Hematopoietic multipotent progenitor cell treated with erythropoietin and hydrocortisone succinate and interleukin-3 and kit ligand, for 8 days (in vitro differentiated cells): ENCODE measurements at places on chromosomes 16 and 17.
A peak's percentile ranks its signal among the peaks of the same experiment; 100 is the strongest.

DNA sequence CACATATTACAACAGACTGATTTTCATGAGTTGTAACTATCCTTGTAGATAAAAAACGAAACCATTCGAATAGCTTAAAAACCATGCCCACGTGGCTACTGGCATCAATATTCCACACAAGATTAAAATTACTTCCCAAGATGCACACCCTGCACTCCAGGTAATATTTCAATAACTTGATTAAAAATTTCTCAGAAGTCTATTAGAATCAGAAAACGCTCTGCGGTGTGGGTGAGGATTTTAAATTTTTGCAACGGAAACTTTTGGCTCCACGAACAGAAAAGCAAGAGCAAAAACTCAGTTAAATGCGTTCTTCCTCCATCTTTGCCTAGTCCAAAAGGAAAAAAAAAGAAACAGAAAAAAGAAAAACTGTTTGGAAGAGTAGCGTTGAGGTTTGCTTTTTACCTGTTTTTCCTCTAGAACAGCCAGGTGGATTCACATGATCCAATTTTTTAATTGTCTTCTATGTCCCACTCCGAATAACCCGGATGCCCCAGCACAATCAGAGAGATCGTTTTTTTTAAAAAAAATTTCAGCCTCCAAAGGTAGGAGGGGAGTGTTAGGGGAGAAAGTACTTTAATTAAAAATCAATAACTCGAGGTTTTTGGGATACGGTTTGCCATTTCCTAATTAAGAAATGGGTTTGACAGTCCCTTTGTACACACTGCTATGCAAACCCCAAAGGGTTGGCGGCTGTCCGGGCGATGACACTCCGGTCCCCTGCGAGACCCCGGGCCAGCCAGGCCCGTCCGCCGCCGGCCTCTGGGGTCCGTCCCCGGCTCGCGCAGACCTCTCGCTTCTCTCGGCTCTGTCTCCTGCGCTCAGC is 708 bp upstream of the NFAT5 start:
- DNase-seq = peak; percentile 36

- DNase-seq = no peak
Observed at GRCh38 chr17:71427801-71428200, 693.0 kb upstream of the SOX9 start.

DNA sequence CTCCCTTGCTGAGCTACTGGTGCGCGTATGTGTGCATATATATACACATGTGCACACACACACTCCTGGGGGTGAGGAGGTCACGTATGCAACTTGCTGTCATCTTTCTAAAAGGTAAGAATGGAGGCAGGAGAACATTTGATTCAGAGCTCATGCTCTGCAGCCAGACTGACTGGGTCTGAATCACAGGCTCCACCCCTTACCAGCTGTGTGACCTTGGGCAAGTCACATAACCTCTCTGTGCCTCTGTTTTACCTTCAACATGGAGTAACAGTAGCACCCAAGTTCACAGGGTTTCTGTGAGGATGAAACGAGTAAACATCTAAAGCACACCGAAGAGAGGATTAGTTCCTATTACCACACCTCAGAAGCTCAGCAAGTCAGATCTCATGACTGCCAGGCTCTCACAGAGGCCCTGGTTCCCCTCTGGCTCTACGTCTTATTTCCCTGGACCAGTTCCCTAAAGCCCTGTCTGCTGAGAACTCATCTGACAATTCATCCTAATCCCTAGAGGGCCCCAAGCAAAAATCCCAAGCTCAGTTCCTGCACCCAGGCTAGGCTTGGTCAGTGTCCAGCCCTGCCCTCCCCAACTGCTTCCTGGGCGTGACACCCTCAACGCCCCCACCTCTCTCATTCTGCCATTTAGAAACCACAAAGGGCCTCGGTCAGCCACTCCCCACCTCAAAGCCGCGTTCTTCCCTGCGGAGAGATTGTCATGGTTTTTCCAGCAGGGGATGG is 28.7 kb downstream of the ABR start:
- DNase-seq = no peak

- peak; percentile 57 for DNase-seq
Observed at GRCh38 chr17:37650419-37651003, 7.3 kb upstream of the DDX52 start.

DNA sequence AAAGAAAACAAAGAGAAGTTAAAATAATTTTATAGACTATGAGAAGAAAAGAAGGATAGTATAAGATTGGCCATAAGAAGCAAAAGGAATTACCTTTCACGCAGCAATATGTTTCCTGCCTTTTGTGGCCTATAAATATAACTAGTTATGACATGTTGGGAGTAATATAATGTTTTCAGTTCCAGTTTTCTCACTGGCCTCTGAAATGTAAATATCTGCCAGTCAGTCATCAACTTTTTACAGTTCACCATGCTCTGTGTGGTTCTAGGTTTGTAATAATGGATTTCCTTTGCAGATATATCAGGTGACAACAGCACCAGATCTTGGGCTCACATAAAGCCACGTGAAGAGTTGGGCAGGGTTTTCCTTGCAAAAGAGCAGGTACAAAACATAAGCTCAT is 94.3 kb downstream of the ABCA8 start:
- DNase-seq = no peak

GRCh38 chr16:2835638-2836493 is 5.8 kb downstream of the ZG16B start:
- no peak for DNase-seq

GRCh38 chr17:17535957-17536356 is 39.8 kb upstream of the RASD1 start:
- DNase-seq = no peak

- no peak for DNase-seq
Observed at GRCh38 chr16:3769942-3770341, 52.6 kb upstream of the TRAP1 start.

DNA sequence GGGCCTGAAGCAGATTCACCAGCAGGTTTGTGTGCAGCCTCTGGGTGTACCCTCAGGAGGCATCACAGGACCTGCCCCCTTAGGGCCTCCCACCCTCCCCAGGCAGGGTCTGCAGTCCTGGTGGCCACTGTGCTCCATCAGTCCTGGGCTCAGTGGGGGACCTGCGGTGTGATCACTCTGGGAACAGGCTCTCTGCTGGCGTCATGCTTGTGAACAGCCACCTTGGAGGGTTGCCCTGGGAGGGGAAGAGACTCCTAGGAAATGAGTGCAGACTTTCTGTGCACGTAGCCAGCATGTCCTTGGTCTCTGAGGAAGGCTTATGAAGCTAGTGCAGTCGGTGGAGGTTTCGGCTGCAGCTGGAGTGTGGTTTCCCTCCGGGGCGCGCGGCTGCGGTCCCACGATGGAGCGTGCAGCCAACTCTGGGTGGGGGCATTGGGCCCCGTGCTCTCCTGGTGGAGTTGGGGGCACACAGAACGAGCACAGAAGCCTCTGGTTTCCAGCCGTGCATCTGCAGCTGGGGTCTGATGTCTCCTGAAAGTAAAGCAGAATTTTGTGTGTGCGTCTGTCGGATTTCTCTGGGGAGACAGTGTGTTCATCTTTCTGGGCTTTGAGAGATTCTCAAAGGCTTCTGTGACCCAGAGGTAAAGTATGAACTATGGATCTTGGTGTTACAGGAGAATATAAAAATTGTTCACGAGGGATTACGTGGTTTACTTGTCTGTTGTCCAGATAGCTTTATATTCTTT is 68.1 kb upstream of the ZNF750 start:
- no peak for DNase-seq

DNA sequence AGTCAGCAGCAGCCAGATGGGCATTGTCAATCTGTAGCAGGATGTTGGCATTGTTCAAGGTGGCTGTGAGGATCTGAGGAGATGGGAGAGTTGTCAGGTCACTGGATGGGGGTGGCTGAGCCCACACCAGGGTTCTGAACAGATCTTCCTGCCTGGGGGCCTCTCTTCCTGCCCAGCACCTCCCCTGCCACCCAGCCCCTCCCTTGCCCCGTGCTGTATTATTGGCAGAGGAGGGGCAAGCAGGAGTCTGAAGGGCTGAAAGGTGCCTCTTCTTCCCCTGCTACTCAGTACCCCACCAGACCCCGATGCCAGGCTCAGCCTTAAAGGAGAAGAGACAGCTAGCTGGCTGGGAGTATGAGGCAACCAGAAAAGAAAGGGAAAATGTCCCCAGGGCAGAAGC is 93.0 kb downstream of the GOSR1 start:
- no peak for DNase-seq

DNA sequence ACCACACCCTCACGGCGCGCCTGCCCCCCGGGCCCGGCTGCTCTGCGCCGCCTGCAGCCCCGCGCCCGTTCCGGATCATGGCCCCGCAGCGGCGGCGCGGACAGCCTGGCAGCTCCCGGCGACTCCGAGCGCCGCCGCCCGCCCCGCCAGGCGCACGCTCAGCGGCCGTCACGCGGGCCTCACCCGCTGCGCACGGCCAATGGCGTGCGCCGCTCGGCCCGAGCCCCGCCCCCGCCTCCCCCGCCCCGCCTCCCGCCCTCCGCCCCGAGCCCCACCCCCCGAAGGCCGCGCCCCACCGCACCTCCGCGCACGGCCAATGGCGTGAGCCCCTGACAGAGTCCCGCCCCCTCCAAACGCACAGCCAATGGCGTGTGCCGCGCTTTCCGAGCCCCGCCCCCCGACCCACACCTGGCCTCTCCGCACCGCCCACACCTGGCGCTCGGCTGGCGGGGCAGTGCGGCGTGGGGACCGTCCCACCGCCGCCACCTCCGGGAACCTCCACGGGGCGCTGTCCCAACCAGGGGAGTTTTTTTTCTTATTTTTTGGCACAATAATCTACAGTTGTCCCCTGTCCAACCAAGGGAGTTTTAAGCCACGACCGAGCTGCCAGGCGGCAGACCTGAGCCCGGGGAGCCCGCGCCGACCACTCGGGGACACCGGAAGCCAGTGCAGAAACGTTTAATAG is at the start of gene PCYT2:
PCYT2 (minus strand) TSS at position 123 of the 685 bp plus-strand sequence; CDS start at position 79, 44 bp downstream.
- peak; percentile 84 for DNase-seq

DNA sequence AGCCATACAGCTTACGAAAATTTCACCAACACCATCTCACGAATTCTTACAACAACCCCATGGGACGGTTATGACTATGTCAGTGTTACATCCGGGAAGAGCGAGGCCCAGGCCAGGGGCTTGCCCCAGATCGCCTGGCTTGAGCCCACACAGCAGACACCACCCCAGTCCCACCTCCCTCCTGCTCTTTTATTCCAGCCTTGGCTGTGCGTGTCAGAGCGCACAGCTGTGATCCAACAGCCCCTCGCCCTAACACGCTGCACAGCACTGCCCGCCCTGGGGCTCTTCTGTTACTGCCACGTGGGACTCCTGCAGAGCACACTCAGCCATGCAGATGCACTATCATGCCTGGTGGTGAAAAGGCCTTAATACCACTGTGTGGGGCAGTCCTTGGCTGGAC is 127.9 kb downstream of the ENGASE start:
- DNase-seq = no peak

DNA sequence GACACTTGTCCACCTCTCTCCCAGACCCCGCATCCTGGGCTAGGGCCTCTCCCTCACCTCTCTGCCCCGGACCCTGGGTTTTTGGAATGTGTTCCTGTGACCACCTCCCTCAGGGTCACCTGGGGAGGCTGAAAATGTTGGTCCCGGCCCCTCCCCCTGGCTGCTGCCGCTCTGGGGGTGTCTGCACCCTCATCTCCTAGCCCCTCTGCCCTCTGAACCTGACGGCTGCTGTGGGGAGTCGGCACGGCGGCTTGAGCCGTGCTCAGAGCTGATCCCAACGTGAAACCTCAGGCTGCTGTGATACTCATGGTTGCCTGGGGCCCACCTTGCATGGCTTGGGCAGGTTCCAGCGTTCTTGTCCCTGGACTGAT is 42.8 kb downstream of the ADCY7 start:
- no peak for DNase-seq

GRCh38 chr17:45132572-45133463 is 503 bp upstream of the PLCD3 start:
- DNase-seq = peak; percentile 73

DNA sequence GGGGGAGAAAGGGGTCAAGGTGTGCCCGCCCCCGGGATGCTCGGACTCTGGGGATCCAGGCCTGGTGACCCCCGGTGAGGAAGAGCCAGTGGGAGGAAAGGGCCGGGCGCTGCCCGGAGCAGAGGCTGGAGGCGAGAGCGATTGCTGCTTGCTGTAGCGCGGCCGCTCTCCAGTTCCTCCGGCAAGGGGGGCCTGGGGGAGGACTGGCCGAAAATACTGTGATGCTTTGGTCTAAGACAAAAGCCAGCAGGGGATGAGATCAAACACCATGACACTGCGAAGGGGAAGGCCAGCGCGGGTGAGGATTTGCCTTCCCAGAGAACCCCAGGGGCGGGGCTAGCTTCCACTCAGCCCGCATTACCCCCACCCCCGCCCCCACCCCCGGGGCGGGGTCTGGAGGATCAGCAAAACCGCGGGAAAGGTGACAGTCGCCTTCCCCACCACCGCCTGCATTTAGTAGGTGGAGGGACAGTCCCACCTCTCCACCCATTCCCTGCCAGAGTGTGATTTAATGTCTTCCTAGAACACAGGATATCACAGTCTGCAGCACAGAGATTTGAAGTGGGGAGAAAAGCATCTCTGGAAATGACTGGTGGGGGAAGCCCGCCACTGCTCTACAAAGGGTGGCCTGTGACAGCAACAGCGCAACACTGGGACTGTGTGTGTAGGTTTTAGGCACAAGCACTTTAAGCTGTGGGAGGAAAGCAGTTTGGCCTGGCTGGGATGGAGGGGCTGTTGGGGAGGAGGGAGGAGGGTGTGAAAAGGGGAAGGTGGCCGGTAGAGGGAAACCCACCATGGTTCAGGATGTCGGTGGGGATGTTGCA is 25.7 kb downstream of the MRC2 start:
- DNase-seq = peak; percentile 44

DNA sequence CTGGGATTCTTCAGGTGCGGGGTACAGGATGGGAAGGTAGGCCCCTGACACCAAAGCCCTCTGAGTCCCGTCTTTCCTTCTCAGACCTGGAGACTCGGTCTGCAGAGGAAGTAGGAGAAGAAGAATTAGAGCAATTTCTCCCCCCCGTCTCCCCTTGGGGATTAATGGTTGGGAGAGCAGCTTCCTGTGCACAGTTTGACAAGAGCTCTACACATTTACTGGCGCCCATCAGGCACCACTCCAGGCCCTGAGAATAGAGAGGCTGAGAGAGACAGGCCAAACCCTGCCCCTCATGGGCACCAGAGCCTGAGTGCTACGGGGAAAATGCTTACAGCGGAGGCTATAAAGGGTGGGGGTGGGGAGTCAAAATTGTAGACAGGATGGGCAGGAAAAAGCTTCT is 3.5 kb upstream of the C16orf74 start:
- DNase-seq = no peak

GRCh38 chr17:31293581-31293980 is 3.5 kb downstream of the OMG start:
- DNase-seq = no peak

GRCh38 chr17:41258406-41258805 is 3.2 kb downstream of the KRTAP9-9 start:
- DNase-seq = no peak

DNA sequence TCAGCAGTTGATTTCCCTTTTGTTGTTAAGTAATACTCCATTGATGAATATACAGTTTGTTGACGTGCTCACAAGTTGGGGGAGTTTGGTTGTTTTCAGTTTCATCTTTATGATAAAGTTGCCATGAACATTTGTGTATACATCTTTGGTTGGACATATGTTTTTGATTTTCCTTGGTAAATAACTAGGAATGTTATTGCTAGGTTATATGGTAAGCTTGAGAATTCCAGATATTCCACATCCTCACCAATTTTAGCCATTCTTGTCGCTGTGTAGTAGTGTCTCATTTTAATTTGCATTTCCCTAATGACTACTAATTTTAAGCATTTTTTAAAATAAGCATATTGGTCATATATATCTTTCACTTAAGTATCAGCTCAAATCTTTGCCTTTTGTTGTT is 55.0 kb upstream of the RASL10B start:
- DNase-seq = no peak
